ENCODE measurements at places on chromosomes 3 and 15. TPM values are rescaled to one million over a fixed set of nuclear protein-coding genes. Genes with fewer than 3 reads are reported as not detected.
A peak's percentile ranks its signal among the peaks of the same experiment; 100 is the strongest.

- H3K4me3 ChIP-seq = no peak overlapping the region
- peaks cover 4% of the 10 kb centered on the region for H3K4me1 ChIP-seq
- no peaks in the 10 kb centered on the region for H3K27me3 ChIP-seq
- H3K27ac ChIP-seq = no peak overlapping the region
Measured at GRCh38 chr3:32146746-32147211, 40.4 kb downstream of the GPD1L start.

Gene STRIT1
- not detected for total RNA-seq

DNA sequence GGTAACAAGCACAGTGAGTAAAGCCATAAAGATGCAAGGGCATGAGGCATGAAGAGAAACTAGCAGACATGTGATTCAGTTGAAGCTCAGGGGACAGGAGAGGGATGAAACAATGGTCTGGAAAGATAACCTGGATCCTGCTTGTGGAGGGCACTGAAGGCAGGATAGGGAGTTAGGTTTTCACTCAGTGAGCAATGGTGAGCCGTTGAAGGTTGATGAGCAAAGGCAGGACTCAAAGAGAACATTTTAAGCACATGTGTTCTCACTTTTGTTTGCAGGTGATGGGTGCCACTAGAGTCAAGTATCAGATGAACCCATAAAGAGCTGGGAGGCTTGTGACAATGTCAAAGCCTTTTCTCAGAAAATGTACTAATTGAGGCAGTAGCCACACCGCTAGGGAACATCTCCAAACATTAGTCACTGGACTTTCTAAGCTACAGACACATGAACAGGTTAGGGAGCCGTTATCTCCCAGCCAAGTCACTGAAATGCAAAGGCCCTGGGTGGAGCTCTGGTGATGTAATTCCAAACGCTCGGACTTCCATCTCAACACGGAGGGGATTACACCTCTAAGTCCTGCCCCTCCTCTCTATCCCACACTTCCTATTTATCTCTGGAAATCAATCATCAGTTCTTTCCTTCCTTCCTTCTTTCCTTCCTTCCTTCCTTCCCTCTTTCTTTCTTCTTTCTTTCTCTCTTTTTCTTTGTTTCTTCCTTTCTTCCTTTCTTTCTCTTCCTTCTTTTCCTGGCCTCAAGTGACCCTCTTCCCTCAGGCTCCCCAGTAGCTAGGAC lies 22.7 kb downstream of the KLHL6 start:
- peaks cover 8% of the 10 kb centered on the region for H3K27me3 ChIP-seq
- no peak overlapping the region for H3K27ac ChIP-seq
- H3K4me1 ChIP-seq = peaks cover 10% of the 10 kb centered on the region
- DNase-seq = no peak
- H3K36me3 ChIP-seq = no peaks in the 10 kb centered on the region

GRCh38 chr3:134311265-134311664 lies 60.6 kb upstream of the RYK start:
- no peaks in the 10 kb centered on the region for H3K36me3 ChIP-seq
- no peak overlapping the region for H3K4me3 ChIP-seq
- peak overlapping the region; percentile 85 for H3K27ac ChIP-seq
- no peaks in the 10 kb centered on the region for H3K27me3 ChIP-seq

- no peak overlapping the region for H3K4me3 ChIP-seq
- peak overlapping the region; percentile 65 for H3K27ac ChIP-seq
- H3K27me3 ChIP-seq = no peaks in the 10 kb centered on the region
- DNase-seq = no peak
Measured at GRCh38 chr3:27680517-27681246, 41.4 kb downstream of the EOMES start.

Gene PLA2G4F
- not detected for total RNA-seq

GRCh38 chr15:60583946-60584345 lies 105.0 kb upstream of the ICE2 start:
- H3K4me1 ChIP-seq = peaks cover 6% of the 10 kb centered on the region
- H3K27ac ChIP-seq = no peak overlapping the region
- no peaks in the 10 kb centered on the region for H3K36me3 ChIP-seq
- no peaks in the 10 kb centered on the region for H3K27me3 ChIP-seq
- DNase-seq = no peak

DNA sequence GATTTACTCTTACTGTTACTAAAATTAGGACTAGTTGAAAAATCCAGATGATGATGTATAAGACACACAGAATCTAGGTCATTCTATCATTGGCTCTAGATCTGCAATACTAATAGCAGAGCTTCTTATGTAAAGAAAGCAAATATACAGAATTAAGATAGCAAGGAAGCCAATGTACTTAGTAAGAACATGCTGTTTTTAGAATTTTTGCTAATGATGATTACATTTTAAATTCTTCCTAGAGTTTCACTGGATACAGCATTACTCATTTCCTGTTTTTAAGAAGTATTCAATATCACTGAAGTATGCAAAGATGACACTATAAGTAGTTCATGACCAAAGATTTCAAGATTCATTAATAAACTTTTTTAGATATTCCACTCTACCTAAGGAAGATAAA lies 60.7 kb downstream of the CFAP20DC start:
- peaks cover 41% of the 10 kb centered on the region for H3K4me1 ChIP-seq
- H3K27me3 ChIP-seq = no peaks in the 10 kb centered on the region
- DNase-seq = peak; percentile 64
- H3K4me3 ChIP-seq = no peak overlapping the region

Gene SACM1L
- 33.9 TPM for total RNA-seq

GRCh38 chr15:98226578-98226977 lies 266.1 kb downstream of the ARRDC4 start:
- no peaks in the 10 kb centered on the region for H3K27me3 ChIP-seq
- no peak overlapping the region for H3K27ac ChIP-seq
- no peak for DNase-seq
- no peaks in the 10 kb centered on the region for H3K4me1 ChIP-seq
- H3K36me3 ChIP-seq = no peaks in the 10 kb centered on the region

- no peak for DNase-seq
- H3K27me3 ChIP-seq = no peaks in the 10 kb centered on the region
- H3K27ac ChIP-seq = no peak overlapping the region
Measured at GRCh38 chr3:188867691-188868265, 304.0 kb upstream of the TPRG1 start.

Gene HYAL1
- total RNA-seq = not detected

- H3K4me3 ChIP-seq = no peak overlapping the region
- H3K27me3 ChIP-seq = no peaks in the 10 kb centered on the region
- DNase-seq = peak; percentile 18
- H3K27ac ChIP-seq = no peak overlapping the region
- no peaks in the 10 kb centered on the region for H3K36me3 ChIP-seq
Measured at GRCh38 chr3:133408366-133408765, 8.5 kb downstream of the BFSP2 start.

GRCh38 chr3:152672320-152672649 lies 162.6 kb upstream of the P2RY1 start:
- H3K27me3 ChIP-seq = no peaks in the 10 kb centered on the region
- H3K27ac ChIP-seq = no peak overlapping the region
- no peaks in the 10 kb centered on the region for H3K36me3 ChIP-seq
- no peak overlapping the region for H3K4me3 ChIP-seq

DNA sequence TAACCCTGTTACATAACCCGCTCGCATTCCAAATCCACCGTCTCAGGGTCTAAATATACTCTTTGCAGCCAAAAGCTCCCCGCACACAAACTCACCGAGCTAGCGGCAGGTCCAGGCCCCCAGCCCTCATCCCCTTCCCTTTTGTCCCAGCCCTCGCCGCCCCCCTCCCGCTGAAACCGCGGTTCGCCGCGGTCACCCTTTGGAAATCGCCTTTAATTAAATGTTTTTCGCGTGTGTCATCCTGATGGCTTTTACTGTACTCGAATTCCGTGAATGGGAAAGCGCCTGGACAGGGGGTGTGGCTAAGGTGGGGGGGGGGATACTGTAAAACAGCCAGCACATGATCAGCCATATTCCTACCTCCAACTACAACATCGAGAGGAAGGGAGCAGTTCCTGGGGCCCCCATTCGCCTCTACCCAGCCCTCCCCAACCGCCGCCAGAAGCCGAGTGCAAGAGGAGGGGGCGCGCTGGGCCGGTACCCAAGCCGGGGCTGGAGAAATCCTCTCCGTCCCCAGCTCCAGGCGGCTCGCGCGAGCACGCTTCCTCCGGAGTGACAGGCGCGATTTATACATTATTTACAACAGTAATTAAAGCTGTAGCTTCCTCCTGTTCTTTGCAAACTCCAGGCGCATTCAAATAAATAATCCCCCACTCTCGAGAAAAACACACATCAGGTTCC lies 1.7 kb downstream of the RORA start:
- peaks cover 12% of the 10 kb centered on the region for H3K4me1 ChIP-seq
- no peaks in the 10 kb centered on the region for H3K36me3 ChIP-seq
- peak overlapping the region; percentile 93 for H3K4me3 ChIP-seq
- H3K27me3 ChIP-seq = peaks cover 3% of the 10 kb centered on the region
- DNase-seq = peak; percentile 80

GRCh38 chr3:120177151-120177550 lies 82.9 kb upstream of the GSK3B start:
- no peaks in the 10 kb centered on the region for H3K27me3 ChIP-seq
- peak; percentile 95 for DNase-seq
- no peaks in the 10 kb centered on the region for H3K36me3 ChIP-seq

- H3K4me1 ChIP-seq = peaks cover 14% of the 10 kb centered on the region
- no peak overlapping the region for H3K4me3 ChIP-seq
- no peak overlapping the region for H3K27ac ChIP-seq
- peak; percentile 47 for DNase-seq
- no peaks in the 10 kb centered on the region for H3K27me3 ChIP-seq
- peaks cover 15% of the 10 kb centered on the region for H3K36me3 ChIP-seq
Measured at GRCh38 chr15:61946778-61947177, 113.5 kb downstream of the VPS13C start.

DNA sequence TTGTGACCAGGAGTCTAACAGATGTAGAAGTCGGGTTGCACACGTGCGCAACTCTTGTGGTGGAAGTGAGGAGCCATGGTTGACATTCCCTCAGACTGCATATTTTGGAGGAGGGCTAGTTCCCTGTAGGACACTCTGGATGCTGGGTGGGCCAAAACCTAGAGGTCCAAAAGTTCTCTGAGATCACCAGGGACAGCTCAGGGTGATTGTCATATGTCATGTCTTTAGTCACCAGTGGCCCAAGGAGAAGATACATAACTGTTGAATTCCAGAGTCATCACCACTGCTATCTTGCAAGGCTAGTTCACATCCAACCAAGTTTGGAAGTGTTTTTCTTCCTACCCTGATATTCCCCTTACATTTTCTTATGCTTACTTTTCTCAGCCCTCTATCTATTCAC lies 95.2 kb upstream of the C3orf80 start:
- H3K4me3 ChIP-seq = no peak overlapping the region
- no peaks in the 10 kb centered on the region for H3K27me3 ChIP-seq
- no peak for DNase-seq
- no peaks in the 10 kb centered on the region for H3K36me3 ChIP-seq
- H3K4me1 ChIP-seq = peaks cover 49% of the 10 kb centered on the region
- peak overlapping the region; percentile 63 for H3K27ac ChIP-seq

GRCh38 chr3:3189102-3189727 lies 9.7 kb upstream of the CRBN start:
- no peaks in the 10 kb centered on the region for H3K27me3 ChIP-seq
- H3K4me1 ChIP-seq = no peaks in the 10 kb centered on the region
- H3K4me3 ChIP-seq = no peak overlapping the region

- no peaks in the 10 kb centered on the region for H3K4me1 ChIP-seq
- no peak overlapping the region for H3K4me3 ChIP-seq
- H3K27me3 ChIP-seq = no peaks in the 10 kb centered on the region
- peak; percentile 45 for DNase-seq
- H3K36me3 ChIP-seq = no peaks in the 10 kb centered on the region
Measured at GRCh38 chr3:159432682-159433340, 555.8 kb upstream of the IL12A start.

Gene ASB14
- not detected for total RNA-seq

Gene ARF4
- 371 TPM for total RNA-seq

GRCh38 chr3:185737020-185737419 lies 87.8 kb downstream of the IGF2BP2 start:
- peak overlapping the region; percentile 17 for H3K27ac ChIP-seq
- no peaks in the 10 kb centered on the region for H3K27me3 ChIP-seq
- peaks cover 54% of the 10 kb centered on the region for H3K4me1 ChIP-seq
- peak; percentile 65 for DNase-seq
- H3K4me3 ChIP-seq = peak overlapping the region; percentile 25

Gene SLC9C1
- total RNA-seq = not detected

Gene GXYLT2
- 10.0 TPM for total RNA-seq

DNA sequence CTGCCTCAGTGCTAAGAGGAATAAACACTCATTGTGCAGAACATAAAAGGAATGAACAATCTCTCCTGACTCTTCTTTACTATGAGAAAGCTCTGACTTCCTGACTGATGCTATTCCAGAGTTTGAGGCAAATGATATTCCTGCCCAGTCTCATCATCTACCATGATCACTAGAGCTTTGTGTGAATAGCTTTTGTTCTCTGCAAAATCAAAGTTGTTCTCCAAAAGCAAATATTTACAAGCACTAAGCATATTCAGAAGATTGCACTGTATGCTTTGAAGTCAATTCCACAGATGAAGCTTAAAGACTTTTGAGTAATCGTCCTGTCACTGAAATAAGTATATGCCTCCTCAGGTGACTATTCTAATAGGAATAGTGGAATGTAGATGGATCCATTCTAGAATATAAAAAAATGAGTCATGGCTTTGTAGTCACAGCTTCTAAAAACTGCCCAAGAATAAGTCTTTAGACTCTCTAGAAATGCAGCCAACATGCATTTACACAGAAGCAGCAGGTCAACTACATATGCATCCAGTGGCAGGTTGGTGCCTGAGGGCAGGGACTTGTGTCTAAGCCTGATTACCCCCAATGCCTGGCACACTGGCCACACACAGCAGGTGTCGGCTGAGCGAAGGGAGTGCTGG lies 34.6 kb downstream of the TNFAIP8L3 start:
- no peak overlapping the region for H3K27ac ChIP-seq
- no peak overlapping the region for H3K4me3 ChIP-seq
- no peaks in the 10 kb centered on the region for H3K36me3 ChIP-seq
- no peaks in the 10 kb centered on the region for H3K4me1 ChIP-seq

DNA sequence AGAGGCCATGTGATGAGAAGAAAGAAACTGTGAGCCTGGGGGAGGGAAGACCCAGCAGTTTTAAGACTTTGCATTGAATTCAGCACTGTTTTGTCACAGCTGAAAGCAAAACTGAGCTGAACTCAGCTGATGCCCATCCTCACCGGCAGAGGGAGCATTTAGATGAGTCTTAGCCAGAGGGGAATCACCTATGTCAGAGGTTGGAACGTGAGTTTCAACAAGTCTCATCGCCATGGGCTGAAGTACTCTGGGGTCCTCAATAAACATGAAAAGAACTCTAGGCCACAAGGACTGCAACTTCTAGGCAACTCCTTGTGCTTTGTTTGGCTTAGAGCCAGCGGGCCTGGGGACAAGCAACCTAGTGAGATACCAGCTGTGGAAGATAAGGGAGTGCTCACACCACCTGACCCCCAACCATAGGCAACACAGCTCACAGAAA lies 324.5 kb downstream of the TBL1XR1 start:
- H3K27me3 ChIP-seq = no peaks in the 10 kb centered on the region
- no peak overlapping the region for H3K27ac ChIP-seq
- H3K36me3 ChIP-seq = no peaks in the 10 kb centered on the region
- H3K4me1 ChIP-seq = no peaks in the 10 kb centered on the region

DNA sequence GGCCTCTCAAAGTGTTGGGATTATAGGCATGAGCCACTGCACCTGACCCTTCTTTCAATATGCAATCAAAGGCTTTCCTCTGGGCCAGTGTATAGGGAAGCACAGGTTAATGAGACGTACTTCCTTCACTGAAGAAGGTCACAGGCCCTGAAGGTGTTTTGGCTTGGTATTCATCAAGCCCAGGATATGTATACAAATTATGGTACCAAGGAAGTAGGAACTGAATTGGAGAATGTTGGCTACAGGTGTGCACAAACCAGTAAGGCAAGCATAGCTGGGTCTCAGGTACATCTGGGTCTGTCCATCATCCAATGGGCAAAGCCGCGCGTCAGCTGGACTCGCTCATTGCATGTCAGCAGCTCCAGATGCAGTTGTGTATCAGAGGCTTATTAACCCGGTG lies 237.9 kb downstream of the ADAMTS17 start:
- no peak overlapping the region for H3K4me3 ChIP-seq
- H3K36me3 ChIP-seq = no peaks in the 10 kb centered on the region
- no peak overlapping the region for H3K27ac ChIP-seq
- no peaks in the 10 kb centered on the region for H3K27me3 ChIP-seq
- no peaks in the 10 kb centered on the region for H3K4me1 ChIP-seq
